Esophagus squamous epithelium (tissue), 5 donors: ENCODE measurements at places on chromosomes 12 and 14.

DNA sequence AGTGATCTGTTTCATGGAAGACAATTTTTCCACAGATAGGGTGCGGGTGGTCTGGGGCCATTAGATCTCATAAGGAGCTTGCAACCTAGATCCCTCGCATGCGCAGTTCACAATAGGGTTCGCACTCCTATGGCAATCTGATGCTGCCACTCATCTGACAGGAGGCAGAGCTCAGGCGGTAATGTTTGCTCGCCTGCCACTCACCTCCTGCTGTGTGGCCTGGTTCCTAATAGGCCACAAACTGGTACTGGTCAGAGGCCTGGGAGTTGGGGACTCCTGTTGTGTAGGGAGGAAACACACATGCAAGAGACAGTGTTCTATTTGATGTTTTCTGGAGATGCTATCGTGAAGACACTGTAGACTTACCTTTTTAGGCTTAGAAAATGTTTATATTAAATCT lies 77.0 kb upstream of the FGD4 start:
- DNase-seq = no peak
- H3K4me3 ChIP-seq = no peak overlapping the region
- no peaks in the 10 kb centered on the region for H3K27me3 ChIP-seq
- H3K4me1 ChIP-seq = no peaks in the 10 kb centered on the region
- H3K36me3 ChIP-seq = no peaks in the 10 kb centered on the region

GRCh38 chr14:44928793-44929192 lies 33.0 kb downstream of the KLHL28 start:
- no peaks in the 10 kb centered on the region for H3K4me1 ChIP-seq
- no peak for DNase-seq
- peaks cover 43% of the 10 kb centered on the region for H3K36me3 ChIP-seq
- no peak overlapping the region for H3K4me3 ChIP-seq

- H3K36me3 ChIP-seq = no peaks in the 10 kb centered on the region
- H3K27ac ChIP-seq = no peak overlapping the region
- no peak overlapping the region for H3K4me3 ChIP-seq
- H3K4me1 ChIP-seq = no peaks in the 10 kb centered on the region
- H3K27me3 ChIP-seq = no peaks in the 10 kb centered on the region
These were observed 65.5 kb downstream of the SH2B3 start for GRCh38 chr12:111471236-111471635.

- no peaks in the 10 kb centered on the region for H3K4me1 ChIP-seq
- H3K4me3 ChIP-seq = no peak overlapping the region
- no peak overlapping the region for H3K27ac ChIP-seq
- no peaks in the 10 kb centered on the region for H3K36me3 ChIP-seq
These were observed 1086.9 kb downstream of the TMEM121 start for GRCh38 chr14:106613256-106613655.

GRCh38 chr14:78022059-78022458 lies 148.1 kb upstream of the NRXN3 start:
- no peaks in the 10 kb centered on the region for H3K27me3 ChIP-seq
- H3K4me3 ChIP-seq = no peak overlapping the region
- no peaks in the 10 kb centered on the region for H3K4me1 ChIP-seq
- DNase-seq = no peak
- no peaks in the 10 kb centered on the region for H3K36me3 ChIP-seq

DNA sequence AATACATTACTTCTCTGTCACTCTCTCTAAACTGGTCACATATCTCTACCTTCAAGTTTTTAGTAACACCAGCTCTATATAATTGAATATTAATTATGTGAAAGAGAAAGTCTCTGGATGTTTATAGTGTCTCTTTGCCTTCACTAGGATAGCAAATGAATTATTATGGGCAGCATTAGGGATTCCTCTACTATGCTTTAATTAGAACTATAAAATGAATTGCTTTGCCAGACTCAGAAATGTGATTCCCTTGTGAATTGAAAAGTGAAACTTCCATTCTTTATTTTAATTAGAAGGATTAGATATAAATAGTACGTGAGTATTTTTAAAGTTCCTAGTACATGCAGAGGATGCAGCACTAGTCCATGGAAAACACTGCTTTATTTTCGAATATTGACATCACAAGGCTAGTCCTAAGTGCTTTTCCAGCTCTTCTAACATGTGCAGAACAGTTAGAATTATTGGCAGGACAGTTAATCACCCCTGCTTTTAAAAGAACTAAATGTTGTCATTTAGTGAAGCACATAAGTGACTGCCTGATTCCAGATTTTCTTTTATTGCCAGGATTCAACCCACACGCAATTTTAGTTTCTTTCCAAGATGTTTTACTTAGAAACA lies 23.0 kb upstream of the REP15 start:
- no peak overlapping the region for H3K27ac ChIP-seq
- H3K36me3 ChIP-seq = peaks cover 14% of the 10 kb centered on the region
- DNase-seq = no peak
- H3K27me3 ChIP-seq = no peaks in the 10 kb centered on the region
- H3K4me3 ChIP-seq = no peak overlapping the region
- no peaks in the 10 kb centered on the region for H3K4me1 ChIP-seq

DNA sequence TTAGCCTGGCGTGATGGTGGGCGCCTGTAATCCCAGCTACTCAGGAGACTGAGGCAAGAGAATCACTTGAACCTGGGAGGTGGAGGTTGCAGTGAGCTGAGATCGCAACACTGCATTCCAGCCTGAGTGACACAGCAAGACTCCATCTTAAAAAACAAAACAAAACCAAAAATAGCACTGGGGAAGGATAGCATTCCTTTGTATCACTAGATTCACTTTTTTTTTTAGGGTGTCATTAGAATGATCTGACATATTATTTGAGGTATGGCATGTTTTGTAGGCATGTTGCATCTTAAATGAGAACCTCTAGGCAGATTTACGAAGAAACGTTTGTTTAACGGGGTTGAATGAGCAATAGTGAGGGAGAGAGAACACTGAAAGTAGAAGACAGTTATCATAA lies 16.8 kb upstream of the FAR2 start:
- no peaks in the 10 kb centered on the region for H3K27me3 ChIP-seq
- no peaks in the 10 kb centered on the region for H3K4me1 ChIP-seq
- no peak overlapping the region for H3K4me3 ChIP-seq

- no peaks in the 10 kb centered on the region for H3K36me3 ChIP-seq
- no peak for DNase-seq
- H3K4me1 ChIP-seq = no peaks in the 10 kb centered on the region
- H3K4me3 ChIP-seq = no peak overlapping the region
- no peak overlapping the region for H3K27ac ChIP-seq
These were observed 287.0 kb upstream of the FKBP4 start for GRCh38 chr12:2507814-2508213.
